Fibroblast of gingiva (primary cell): ENCODE measurements at places on chromosomes 2 and 18.
A peak's percentile ranks its signal among the peaks of the same experiment; 100 is the strongest.

DNA sequence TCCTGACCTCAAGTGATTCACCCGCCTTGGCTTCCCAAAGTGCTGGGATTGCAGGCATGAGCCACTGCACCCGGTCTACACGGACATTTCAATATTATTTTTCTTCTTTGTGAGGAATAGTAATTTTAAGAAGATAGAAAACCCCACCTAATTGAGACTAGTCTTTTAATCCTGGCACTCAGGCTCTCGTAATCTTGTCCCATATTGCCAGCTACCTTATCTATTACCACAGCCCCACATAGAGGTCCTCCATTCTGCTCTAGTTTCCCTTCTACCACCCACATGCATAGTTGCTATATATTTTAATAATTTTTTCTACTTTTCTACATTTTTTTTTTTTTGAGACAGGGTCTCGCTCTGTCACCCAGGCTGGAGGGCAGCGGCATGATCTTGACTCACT is 9.5 kb upstream of the USP14 start:
- DNase-seq, result no peak

- DNase-seq, result peak; percentile 83
Observed at GRCh38 chr18:57813245-57813644, 10.1 kb upstream of the ATP8B1 start.

DNA sequence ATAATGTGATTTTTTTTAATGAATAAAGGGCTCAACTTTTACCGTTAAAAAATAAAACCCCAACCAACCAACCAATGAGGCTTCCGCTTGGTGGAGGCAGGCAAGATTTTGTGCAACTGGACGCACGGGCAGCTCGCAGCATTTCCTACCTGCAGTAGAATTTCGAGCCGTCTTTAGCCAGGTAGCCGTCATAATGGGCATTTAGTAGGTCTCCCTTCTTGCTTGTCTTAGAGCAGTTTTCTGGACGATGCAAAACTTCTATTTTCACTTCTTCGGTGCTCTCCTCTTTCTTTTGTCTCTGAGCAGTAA is 316 bp downstream of the FKBP7 start:
- DNase-seq, result peak; percentile 13

GRCh38 chr2:70121627-70122372 is 34.5 kb downstream of the PCBP1 start:
- DNase-seq, result no peak

DNA sequence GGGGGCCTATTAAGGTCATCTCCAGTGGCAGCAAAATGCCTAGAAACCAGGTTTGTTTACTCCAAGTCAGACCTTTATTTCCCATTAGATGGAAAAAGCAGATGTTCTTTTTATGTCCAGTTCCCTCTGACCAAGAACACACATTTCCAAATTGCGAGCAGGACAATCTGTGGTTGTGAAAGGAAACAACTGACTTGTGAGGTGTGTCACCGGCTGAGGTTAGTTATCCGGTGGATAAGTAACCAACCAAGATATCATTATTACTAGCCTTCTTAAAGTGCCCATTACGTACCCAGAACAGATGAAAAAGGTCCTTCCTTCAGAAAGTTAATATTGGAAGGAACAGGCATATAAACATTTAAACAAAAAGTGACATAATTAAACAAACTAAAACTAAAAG is 112.9 kb downstream of the THADA start:
- DNase-seq, result peak; percentile 73

DNA sequence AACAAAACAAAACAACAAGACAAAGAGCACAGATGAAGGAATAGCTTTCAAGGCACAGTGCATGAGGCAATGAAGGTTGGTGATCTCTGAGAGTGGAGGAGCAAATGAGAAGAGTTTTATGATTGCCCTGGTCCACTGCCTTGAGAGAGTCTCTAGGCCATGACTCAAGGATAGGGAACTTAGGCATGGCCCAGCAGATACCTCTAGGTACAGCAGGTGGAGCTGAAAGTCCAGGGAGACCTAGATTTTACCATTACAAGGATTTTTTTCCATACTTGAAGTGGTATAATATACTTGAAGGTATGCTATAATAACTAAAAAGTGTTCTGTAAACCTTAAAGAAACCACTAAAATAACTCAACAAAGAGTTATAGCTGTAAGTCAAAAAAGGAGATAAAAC is 239.5 kb upstream of the KLHL29 start:
- DNase-seq, result no peak

- peak; percentile 38 for DNase-seq
Observed at GRCh38 chr2:64946769-64947247, 42.4 kb upstream of the SLC1A4 start.

- DNase-seq, result no peak
Observed at GRCh38 chr18:63363951-63364350, 3.1 kb downstream of the KDSR start.

GRCh38 chr2:130827502-130828251 is 9.0 kb upstream of the ARHGEF4 start:
- no peak for DNase-seq

DNA sequence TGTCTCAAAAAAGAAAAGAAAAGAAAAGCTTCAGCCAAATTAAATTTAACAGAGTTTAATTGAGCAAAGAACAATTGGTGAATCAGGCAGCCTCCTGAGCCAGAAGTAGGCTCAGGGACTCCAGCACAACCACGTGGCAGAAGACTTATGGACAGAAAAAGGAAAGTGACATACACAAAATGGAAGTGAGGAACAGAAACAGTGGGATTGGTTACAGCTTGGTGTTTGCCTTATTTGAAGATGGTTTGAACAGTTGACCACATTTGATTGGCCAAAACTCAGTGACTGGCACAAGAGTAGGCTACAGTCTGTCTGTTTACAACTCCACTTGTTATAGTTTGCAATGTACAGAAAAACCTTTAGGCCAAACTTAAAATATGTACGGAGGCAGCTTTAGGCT is 83.1 kb downstream of the SOCS6 start:
- no peak for DNase-seq

- no peak for DNase-seq
Observed at GRCh38 chr2:60104514-60105505, 448.6 kb downstream of the BCL11A start.

DNA sequence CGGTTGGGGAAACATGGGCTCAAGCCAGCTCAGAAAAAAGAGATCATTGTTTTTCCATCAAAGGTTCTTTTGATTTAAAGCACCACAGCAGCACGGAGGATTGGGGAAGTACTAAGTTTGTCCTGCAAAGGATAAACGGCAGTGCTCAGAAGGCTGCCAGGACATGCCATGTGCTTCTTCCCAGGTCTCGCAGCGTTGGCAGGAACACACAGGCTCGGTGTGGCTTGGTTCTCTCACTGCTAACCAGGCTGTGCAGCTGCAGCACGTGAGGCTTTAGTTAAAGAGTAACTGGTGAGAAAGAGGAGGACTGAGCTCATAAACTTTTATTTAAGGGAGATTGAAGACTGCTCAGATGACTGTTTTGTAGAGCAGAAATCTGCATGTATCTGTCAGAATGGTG is 264.3 kb downstream of the TSN start:
- DNase-seq, result no peak

- DNase-seq, result no peak
Observed at GRCh38 chr2:169137924-169138323, 68.6 kb downstream of the DHRS9 start.

- DNase-seq, result no peak
Observed at GRCh38 chr18:78596794-78597345, 382.7 kb upstream of the SALL3 start.

GRCh38 chr2:176146101-176146500 is 5.2 kb upstream of the HOXD4 start:
- no peak for DNase-seq

GRCh38 chr2:10493634-10494281 is 45.6 kb upstream of the ODC1 start:
- peak; percentile 5 for DNase-seq

- no peak for DNase-seq
Observed at GRCh38 chr2:128252501-128252900, 66.2 kb downstream of the HS6ST1 start.

DNA sequence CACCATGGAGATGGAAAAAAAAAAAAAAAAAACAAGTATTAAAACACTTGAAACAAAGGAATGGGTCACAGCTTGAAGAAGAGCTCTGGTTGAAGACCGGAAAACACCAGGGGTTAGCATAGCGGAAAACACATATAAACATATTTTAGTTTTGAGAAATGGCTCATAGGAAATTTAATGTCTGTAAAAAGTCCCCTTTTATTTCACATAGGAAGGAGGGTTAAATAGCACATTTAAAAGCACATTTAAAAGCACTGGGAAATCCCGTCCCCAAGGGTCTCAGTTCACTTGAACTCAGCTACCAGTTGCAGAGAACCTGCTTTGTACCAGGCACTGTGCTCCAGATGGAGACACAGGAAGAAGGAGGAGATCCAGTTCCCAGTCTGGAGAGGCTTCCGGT is 65.5 kb downstream of the KCNE4 start:
- no peak for DNase-seq

DNA sequence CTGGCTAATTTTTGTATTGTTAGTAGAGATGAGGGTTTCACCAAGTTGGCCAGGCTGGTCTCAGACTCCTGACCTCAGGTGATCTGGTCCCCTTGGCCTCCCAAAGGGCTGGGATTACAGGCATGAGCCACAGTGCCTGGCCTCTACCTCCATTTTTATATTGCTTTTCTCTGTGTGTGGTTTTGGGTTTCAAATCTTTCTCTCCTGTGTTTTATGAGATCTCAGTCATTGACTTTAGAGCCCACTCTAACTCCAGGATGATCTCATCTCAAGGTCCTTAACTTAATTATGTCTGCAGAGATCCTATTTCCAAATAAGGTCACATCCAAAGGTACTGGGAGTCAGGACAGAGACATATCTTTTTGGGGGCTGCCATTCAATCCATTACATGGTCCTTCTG is 24.7 kb downstream of the ARL4C start:
- no peak for DNase-seq

GRCh38 chr2:64952511-64953482 is 36.4 kb upstream of the SLC1A4 start:
- DNase-seq, result peak; percentile 81

DNA sequence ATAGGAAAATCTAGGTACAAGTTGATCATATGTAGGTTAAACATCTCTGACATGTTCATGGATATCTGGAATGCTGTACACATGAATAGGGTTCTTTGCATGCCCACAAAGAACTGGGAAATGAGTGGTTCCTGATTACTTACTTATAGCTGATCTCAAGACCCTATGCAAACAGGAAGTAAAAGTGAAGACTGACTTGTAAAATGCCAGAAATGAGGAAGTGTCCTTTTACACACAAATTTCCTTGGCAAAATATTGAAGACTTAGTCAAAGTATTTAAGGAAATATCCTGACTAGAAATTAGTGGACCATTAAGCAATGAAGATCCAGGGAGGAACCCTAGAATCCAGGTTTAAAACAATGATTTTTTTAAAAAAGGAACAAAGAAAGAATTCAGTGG is 203.7 kb upstream of the DLGAP1 start:
- DNase-seq, result no peak

- no peak for DNase-seq
Observed at GRCh38 chr2:101401326-101401665, 14.0 kb upstream of the CREG2 start.

DNA sequence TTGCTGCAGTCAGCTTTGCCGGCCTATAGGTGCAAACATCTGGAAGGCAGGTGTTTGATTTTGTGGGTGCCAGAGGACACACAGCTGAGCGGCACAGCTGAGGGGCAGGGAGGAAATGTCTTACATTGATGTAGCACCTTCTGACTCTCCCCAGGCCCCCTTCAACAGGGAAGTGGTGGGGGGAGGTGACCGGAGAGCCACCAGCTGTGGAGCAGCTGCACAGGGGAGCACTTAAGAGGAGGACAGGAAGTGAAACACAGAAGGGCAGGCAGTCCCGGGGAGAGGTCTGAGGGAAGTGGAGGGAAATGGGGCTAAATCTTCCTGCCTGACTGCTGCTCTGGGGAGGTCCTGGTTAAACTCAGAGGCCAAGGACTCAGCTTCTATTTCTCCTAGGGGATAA is 409.1 kb downstream of the TNS1 start:
- no peak for DNase-seq

DNA sequence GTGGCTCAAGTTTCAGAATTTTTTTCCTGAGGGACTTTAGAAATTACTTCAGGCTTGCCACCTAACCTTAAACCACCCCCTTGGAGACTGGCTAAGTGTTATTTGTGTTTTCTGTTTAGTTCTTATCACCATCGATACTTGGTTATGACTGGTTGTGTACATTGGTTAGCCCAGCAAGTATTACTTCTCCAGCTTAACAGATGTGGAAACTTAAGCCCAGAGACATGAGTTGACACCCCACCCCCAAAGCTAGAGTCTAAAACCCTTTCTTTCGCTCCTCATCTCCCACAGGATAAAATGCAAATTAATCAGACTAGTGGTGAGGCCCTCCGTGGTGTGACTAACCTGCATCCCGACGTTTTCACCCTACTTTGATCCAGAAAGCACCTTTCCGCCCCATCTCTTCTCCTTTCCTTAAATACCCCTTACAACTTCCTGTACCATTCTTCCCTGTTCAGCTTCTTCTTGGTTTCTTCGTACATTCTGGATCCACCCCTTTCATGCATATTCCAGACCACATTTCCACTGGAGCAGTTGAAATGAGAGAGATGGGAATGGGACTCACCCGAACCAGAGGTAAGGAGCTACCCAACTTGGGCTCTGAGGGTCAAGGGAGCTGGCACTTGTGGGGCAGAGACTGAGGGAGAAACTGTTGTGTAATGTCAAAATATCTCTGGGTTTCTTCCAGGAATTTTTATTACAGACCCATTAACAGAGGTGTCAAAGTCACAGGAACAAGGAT is 819 bp upstream of the MAP3K2 start:
- peak; percentile 49 for DNase-seq

DNA sequence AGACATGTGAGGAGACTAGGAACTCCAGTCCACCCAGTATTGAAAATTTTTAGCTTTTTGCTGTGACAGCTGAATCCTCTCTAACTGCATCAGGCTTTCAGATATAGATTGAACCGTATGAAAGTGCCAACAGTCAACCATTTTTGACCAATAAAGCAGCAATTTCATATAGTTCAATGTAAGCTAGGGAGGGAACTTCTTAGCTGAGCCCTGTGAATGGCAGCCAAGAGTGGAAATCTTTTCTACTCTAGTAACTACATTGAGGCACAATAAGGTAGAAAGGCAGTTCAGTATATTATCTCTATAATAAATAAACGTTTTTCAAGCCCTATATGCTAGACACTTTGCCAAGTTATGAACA is 96.3 kb upstream of the TANK start:
- DNase-seq, result no peak

DNA sequence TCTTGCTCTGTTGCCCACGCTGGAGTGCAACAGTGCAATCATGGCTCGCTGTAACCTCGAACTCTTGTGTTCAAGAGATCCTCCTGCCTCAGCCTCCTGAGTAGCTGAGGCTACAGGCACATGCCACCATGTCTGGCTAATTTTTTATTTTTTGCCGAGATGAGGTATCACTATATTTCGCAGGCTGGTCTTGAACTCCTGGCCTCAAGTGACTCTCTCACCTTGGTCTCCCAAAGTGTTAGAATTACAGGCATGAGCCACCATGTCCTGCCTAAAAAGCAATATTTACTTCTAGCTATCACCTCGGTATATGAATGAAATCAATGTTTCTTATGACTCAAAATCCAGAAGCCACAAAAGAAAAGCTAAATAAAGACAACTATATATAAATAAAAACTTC is 2.2 kb downstream of the BUB1 start:
- DNase-seq, result no peak

DNA sequence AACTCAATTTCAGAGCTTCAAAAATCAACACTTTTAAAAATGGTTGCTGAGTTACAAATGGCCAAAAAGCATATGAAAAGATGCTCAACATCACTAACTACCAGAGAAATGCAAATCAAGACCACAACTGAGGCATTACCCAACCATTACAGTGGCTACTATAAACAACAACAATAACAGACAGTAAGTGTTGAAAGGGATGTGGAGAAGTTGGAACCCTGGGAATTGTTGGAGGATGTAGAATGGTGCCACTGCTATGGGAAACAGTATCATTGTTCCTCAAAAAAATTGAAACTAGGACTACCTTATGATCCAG is 173.3 kb upstream of the SPRED2 start:
- DNase-seq, result no peak
